ENCODE measurements at places on chromosomes 5 and 9.

- DNase-seq = no peak
These were observed 22.4 kb upstream of the KIF12 start for GRCh38 chr9:114121227-114122135.

DNA sequence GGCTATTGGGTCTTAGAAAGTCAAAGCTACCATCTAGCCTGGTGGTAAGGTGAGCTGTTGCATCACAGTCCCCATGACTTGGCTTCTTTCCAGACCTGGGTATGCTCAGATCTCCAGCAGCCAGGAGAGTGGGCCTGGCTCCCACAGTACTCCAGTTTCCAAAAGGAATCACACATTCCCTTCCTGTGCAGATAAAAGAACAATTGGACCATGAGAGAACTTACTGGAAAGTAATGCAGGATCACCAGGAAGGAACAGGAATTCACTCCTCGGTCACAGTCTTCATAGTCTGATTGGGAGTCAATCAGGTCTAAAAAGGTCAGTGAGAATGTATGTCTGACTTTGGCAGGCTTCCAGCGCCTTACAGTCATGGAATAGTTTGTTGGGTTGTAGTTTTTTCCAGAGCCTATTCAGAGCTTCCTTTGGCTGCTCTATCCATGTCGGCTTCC is 47.8 kb upstream of the CD180 start:
- no peak for DNase-seq

- no peak for DNase-seq
These were observed 49.8 kb upstream of the ASS1 start for GRCh38 chr9:130394814-130395470.

DNA sequence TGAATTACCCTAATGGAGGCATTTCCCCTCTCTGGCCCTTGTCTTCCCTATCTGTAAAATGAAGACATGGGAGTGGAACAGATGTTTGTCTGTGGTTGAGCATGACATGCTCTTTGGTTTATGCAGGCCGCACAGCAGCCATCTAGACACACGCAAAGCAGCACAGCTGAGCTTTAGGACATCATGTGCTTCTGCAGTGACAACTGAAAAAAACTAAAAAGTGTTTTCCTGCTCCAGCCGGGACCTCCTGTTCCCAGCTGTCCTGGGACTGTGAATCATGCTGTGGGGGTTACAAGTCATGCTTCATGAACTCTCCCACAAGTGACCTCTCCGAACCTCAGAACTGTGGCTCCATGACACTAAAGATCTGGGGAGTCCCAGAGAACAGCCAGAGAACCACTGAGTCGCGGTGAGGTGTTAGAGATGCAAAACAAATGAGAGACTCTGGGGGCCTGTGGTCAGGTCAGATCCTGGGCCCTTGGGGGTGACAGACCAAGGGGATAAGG is 1.7 kb downstream of the SMIM3 start:
- DNase-seq = peak; percentile 91

GRCh38 chr9:37950561-37950960 is 46.6 kb upstream of the SLC25A51 start:
- no peak for DNase-seq

DNA sequence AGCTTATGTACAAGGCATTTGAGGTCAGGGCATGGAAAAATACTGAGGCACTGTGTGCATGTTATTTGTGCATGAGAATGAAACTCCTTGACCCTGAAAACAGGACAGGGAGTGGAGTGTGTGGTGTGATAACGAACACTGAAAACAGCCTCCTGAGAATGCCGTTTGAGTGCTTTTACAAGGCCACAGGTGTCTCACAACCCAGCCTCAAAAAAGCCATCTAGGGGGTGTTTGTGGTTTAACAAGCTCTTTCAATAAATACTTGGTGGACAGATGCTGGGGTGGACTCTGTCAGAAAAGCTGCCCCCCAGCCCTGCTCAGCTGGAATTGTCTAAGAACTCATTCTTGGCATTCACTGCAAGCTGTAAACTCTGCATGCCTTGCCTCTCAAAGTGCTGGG is 94.0 kb upstream of the SLC25A48 start:
- no peak for DNase-seq

- no peak for DNase-seq
These were observed 185.8 kb downstream of the KCTD16 start for GRCh38 chr5:144356489-144356888.

Data from suppressor macrophage treated with lipopolysaccharide for 4 hours (primary cell).